ENCODE measurements at places on chromosomes 6 and 20.
A peak's percentile ranks its signal among the peaks of the same experiment; 100 is the strongest.

GRCh38 chr6:148285205-148285604 lies 57.4 kb upstream of the SASH1 start:
- DNase-seq: no peak

- no peak for DNase-seq
These were observed 48.7 kb upstream of the DACT2 start for GRCh38 chr6:168368066-168368820.

DNA sequence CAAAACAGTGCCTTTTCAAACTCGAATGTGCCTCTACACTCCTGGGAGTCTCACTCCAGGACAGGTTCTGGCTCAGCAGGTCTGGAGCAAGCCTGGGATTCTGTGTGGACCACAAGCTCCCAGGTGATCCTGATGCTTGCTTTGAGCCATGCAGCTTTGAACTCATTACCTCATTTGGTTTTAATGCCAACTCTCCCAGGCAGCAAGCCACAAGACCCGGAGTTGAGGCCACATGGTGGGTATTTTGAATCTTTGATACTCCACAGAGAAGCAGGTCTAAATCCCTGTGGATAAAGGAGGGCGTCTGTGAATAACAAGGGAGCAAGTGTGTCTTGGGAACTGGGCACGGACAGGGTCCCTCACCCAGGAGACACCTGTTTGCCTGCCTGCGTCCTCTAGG lies 205.4 kb upstream of the CST7 start:
- DNase-seq: no peak

- DNase-seq: peak; percentile 71
These were observed 5.9 kb upstream of the ZNF184 start for GRCh38 chr6:27478706-27479318.

- DNase-seq: no peak
These were observed 198.0 kb downstream of the SIM1 start for GRCh38 chr6:100266494-100267401.

DNA sequence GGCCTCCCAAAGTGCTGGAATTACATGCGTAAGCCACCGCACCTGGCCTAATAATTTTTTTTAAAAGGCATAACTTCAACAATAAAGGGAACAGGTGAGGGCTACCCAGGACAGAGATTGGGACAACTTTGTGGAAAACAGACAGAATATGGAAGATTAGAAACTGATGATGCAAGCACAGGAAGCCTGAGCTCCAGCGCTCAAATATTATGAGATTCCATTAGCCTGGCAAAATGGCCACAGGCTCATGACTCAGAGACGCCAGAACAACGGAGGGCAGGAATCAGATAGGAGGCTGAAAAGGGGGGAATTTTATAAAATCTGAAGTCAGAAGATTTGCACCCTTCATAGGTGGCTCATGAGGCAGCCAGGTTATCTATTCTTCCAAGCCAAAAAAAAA lies 103.1 kb upstream of the MRPS10 start:
- DNase-seq: no peak

DNA sequence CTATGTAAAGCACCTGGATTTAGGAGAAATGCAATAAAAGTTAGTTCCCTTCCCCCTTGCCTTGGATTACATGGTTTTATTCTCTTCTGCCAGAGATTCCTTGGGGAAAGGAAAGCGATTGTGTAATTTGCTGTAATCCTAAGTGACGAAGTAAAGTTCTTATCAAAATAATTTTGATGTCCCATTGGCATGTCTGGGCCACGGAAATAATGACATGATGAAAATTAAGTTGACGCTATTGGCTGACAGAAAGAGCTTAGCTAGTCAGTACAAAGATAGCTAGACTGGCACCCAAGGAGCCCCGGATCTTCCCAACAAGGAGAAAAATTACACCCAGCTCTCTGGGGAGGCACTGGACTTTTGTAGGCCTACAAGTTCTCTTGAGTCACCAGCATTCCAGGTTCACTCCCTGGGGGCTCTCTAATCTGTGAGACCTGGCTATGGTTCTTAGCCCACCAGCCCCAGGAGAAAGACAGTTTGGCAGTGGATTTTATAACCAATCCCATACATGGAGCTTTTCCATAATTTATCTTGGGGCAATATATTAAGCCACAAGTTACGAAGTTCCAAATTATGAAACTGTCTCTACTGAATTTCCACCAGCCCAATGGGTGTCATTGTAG lies 59.9 kb downstream of the FOXA2 start:
- DNase-seq: no peak

- no peak for DNase-seq
These were observed 5.2 kb upstream of the FASTKD5 start for GRCh38 chr20:3164763-3165410.

- peak; percentile 35 for DNase-seq
These were observed 274.9 kb downstream of the UTRN start for GRCh38 chr6:144559865-144560593.

DNA sequence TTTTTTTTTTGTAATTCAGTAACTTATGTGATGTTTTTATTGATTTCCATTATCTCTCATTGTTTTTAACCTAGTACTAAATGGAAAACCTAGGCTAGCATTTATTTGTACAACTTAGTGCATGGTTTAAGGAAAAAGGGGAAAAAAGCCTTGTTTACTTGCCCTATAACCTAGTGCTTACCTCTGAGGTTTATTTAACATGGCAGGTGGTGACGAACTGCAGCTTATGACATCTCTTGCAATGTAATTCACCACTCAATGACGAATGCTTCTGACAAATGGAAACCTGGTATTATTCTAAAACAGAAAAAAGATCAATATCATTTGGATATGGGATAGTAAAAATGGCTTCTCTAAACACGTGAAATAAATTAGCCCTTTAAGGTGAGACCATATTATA lies 618.6 kb upstream of the FLRT3 start:
- DNase-seq: no peak

DNA sequence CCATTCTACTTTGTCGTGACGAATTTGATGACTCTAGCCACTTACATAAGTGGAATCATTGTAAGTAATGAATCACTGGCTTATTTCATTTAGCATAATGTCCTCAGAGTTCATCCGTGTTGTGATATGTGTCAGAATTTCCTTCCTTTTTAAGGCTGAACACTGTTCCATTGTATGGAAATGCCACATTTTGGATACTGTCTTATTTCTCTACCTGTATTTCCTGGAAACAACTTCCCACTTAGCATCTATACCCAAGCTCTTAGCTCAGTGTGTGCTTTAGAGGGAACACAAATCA lies 28.8 kb upstream of the GGTLC1 start:
- no peak for DNase-seq

DNA sequence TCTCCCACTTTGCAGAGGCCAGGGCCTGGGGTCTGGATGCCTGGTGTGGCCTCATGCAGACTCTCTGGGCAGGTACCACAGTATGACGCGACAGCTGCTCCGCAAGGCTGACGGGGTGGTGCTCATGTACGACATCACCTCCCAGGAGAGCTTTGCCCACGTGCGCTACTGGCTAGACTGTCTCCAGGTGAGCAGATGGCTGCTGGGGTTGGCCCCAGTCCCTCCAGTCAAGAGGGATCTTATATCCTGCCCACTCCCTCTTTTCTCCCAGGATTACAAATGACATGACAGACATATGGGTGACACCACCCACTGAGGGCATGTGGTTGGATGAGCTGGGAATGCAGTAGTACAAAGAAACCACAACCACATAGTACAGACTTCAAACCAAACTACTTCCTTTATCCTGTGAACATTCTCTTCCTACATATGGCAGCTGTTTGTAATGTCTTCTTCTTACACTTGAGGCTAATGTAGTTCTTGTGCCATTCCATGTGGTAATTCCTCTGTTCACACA lies 29.9 kb downstream of the RAB44 start:
- DNase-seq: no peak

DNA sequence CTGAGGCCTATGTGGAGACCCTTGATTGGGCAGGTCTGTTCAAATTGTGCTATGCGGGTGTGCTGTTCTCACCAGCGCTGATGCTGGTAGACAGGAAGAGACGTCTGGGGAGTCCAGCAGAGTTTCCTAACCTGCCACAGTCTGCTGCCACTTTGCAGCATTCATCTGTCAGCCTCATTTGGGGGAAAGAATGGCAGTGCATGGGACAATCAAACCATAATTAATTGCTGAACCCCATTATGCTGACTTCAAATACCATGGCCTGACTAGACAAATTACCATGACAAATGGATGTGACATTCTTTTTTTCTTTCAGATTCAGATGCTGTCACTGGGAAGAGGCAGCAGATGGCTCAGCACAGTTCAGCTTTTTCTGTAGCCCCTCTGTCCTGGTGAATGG lies 171.4 kb upstream of the SYNDIG1 start:
- no peak for DNase-seq

DNA sequence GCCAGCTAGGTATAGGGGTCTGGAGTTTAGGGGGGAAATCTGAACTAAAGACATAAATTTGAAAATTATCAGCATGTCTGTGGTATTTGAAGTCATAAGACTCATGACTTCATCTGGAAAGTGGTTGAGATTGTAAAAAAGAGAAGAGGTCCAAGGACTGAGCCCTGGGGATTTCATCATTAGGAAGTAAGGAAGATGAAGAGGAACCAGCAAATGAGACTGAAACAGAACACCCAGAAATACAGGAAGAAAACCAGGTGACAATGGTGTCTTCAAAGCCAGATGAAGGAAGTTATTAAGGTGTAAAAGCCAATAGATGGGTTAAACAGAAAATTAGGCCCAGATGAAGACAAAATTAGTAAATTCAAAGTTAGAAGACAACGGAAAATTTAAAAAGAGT lies 49.1 kb upstream of the UBR2 start:
- DNase-seq: no peak

- no peak for DNase-seq
These were observed 198.6 kb upstream of the SIM1 start for GRCh38 chr6:100663219-100663863.

DNA sequence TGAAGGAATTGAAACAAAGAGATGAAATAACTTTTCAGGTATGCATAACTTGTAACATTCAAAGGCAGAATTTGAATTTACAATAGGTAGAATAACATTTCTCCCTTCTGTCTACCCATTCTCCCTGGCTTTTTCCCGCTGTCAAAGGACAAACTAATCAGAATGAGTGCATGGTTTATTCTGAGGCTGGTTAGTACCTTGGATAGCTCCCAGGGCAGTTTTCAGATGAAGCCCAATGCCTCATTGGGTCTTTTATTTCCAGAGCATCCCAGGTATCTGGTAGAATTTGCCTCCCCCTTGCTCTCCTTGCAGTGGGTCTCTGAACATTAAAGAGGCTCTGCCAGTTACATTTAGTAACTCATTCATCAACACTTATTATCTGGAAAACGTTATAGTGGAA lies 665.5 kb downstream of the BCKDHB start:
- DNase-seq: no peak

DNA sequence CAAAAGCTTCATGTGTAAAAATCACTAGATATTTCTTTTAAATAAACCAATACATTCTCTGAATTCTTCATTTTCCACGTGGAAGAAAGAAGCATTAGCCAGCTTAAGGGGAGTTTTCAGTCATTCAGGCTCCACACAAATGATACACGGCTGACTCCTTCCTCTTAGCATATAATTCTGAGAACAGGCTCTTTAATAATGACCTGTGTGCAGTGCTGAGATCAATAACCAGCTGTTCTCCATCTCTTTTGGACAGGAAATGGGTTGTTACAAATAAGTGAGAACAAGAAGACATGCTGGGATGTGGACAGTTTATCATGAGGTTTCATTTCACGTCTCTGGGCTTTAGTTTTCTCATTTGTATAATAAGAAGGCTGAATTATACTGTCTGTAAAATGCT lies 146.9 kb upstream of the C6orf118 start:
- DNase-seq: no peak

DNA sequence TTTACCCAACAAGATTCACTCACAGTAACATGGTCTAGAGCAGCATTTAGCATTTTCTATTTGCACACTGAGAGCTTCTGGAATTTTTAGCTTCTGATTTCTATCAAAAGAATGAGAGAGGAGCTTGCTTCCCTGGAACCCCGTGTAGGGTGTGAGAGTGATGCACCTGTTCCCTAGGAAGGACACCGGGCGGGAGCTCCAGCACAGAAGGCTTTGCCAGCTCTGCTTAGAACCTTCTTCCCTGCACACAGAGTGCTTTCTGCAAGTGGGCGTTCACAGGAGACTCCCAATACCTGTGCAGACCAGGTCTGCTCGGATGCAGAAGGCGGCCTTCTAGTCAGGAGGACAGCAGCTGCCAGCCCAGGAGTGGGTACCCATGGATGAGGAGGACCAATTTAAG lies 217.3 kb downstream of the TBXT start:
- DNase-seq: no peak

DNA sequence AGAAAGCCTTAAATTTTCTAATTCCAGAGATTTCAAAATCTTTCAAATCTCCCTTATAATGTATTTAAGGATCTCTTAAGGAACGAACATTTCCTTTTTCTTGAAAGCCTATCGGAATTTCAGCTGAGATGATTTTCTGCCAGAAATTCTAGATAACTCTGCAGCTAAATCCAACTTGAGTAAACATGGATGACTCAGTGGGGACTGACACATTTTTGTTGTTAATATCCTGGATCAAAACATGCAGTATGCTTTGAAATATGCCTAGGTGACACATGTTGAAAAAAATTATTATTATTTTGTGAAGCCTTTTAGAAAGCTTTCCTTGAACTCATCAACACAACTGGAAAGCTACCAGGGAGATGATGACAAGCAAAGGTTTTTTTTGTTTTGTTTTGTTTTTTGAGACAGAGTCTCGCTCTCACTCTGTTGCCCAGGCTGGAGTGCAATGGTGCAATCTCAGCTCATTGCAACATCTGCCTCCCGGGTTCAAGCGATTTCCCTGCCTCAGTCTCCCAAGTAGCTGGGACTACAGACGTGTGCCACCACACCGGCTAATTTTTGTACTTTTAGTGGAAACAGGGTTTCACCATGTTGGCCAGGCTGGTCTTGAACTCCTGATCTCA lies 140.1 kb upstream of the SNX9 start:
- no peak for DNase-seq

GRCh38 chr6:42230345-42231321 lies 13.0 kb upstream of the MRPS10 start:
- no peak for DNase-seq

DNA sequence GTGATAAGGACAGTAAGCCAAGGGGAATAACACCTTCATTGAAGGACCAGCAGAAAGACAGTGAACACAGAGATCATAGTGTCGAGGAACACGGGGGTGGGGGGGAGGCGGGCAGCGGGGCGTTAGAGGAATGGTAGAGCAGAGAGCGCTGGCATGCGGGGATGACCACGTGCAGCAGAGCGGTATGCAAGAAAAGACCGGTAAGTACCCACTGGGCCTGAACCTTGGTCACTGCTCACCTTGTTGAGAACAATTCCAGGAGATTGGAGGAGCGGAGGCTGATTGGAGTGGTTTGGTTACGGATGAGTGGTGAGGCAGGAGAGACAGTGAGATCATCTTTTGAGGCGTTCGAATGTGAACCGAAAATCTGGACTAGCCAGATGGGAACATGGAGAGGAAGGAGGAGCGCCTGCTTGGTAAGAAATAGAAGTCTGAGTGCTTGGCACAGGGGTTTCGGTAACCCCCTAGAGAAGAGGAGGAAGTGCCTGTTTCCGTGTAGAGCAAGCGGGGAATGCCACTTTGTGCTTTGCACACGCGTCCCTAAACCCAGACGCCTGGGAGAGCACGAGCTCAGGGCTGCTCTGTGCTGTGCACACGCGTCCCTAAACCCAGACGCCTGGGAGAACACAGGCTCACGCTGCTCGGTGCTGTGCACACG lies 70.0 kb downstream of the FAM120B start:
- no peak for DNase-seq

- no peak for DNase-seq
These were observed at the start of gene FAM162B for GRCh38 chr6:116764961-116765841. Gene FAM162B (minus strand): TSS chr6:116765719. CDS start chr6:116765576, 143 bp downstream.
